Activated CD4-positive, CD25-positive, alpha-beta regulatory T cell treated with anti-CD3 and anti-CD28 coated beads, Interleukin-2, amount 50 U/mL, for 24 hours (primary cell): ENCODE measurements at places on chromosomes 7 and 10.

DNA sequence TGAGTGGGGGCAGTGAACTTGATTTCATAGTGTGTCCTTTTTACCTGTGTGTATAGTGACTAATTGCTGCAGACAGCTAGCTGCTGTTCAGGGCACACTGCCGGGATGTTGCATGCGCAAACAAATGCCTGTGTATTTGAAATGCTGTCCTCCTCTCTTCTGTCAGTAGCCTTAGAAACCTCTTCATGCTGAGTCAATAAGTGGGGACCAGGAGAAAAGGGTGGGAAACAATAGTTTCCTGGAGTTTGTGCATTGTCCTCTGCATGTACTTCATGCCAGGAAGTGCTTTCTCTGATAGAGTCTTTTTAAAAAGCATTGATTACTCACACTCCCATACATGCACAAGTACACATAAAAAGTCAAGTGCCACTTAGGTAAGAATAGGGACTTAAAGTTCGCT lies 1183.7 kb upstream of the CELF2 start:
- no peak for ATAC-seq

GRCh38 chr7:3198316-3198715 lies 102.7 kb upstream of the SDK1 start:
- ATAC-seq: no peak

- ATAC-seq: no peak
Observed at GRCh38 chr7:114656466-114656865, 241.9 kb downstream of the FOXP2 start.

DNA sequence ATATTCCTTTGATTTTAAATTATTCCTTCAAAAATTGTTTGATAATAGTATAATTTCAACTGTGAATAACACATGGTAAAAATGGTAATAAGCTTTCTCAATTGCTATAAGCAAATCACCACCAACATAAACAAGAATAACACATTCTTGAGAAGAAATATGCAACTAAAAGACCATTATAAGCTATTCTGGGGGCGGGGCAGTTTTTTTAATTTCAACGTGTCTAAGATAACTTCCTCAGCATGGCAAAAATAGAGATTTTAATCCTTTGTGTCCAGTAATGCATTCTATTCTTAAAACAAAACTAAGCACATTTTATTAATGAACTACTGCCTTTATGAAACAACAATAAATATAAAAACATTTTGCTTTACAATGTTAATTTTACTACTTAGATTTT lies 1.5 kb downstream of the DNAJC12 start:
- no peak for ATAC-seq

- no peak for ATAC-seq
Observed at GRCh38 chr10:97314671-97315070, 4.4 kb upstream of the FRAT1 start.

- ATAC-seq: no peak
Observed at GRCh38 chr7:87217983-87218653, 1.4 kb downstream of the TMEM243 start.

DNA sequence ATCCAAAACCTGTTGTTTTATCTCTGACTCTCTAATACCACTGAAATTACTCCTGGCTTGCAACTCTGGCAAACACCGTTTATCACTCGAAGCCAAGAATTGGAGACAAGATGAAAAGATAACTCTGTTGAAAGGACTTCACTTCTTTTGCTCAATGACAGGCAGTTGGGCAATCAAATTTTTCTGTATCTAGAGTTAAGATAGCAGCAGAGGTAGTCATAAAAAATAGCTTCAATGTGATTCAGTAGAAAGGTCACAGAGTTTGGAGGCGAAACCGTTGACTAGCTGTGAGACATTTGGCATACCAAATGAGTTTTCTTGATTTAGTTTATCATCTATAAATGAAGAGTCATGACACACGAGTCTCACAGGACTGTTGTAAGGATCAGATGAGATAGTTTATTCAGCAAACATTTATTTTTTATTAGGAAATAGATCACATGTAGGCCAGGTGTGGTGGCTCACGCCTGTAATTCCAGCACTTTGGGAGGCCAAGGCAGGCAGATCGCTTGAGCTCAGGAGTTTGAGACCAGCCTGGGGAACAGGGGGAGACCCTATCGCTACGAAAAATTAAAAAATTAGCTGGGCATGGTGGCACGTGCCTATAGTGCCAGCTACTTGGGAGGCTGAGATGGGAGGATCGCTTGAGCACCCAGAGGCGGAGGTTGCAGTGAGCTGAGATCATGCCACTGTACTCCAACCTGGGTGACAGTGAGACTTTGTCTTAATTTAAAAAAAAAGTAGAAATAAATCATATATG lies 23.6 kb downstream of the AKR1B1 start:
- ATAC-seq: no peak

- ATAC-seq: no peak
Observed at GRCh38 chr10:109988212-109988596, 19.6 kb upstream of the ADD3 start.

GRCh38 chr10:61047788-61048560 lies 104.0 kb upstream of the RHOBTB1 start:
- ATAC-seq: no peak

- ATAC-seq: no peak
Observed at GRCh38 chr7:151008143-151008510, 16.2 kb downstream of the ATG9B start.

DNA sequence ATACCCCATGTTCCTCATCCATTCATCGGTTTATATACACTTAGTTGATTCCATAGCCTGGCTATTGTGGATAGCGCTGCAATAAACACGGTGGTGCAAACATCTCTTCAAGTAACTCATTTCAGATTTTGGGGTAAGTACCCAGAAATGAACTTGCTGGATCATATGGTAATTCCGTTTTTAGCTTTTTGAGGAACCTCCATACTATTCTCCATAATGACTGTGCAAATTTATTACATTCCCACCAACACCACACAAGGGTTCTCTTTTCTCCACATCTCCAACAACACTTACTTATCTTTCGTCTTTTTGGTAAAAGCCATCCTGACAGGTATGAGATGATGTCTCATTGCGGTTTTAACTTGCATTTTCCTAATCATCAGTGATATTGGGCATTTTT lies 3.7 kb downstream of the NPFFR1 start:
- no peak for ATAC-seq
